Articular chondrocyte of knee joint (primary cell): ENCODE measurements at places on chromosomes 7 and 10. TPM values are rescaled to one million over a fixed set of nuclear protein-coding genes. Genes with fewer than 3 reads are reported as not detected.

Gene NME8
- total RNA-seq = not detected in 2 replicates

Gene TMEM178B
- under 0.01 and 0.11 TPM in 2 replicates for total RNA-seq

Gene DPP6
- not detected in 2 replicates for total RNA-seq

Gene HOXA1
- 0.54 and 0.65 TPM in 2 replicates for total RNA-seq

Gene SFMBT2
- total RNA-seq = 1.8 and 2.9 TPM in 2 replicates

Gene IL6
- total RNA-seq = 21.2 and 33.1 TPM in 2 replicates

Gene C7orf33
- not detected in 2 replicates for total RNA-seq

Gene OR2A7
- total RNA-seq = 1.9 and 2.6 TPM in 2 replicates

Gene LIPK
- total RNA-seq = not detected in 2 replicates

Gene SSC4D
- total RNA-seq = 0.65 and 0.97 TPM in 2 replicates

Gene CRYGN
- total RNA-seq = 0.76 and 0.78 TPM in 2 replicates
